Endodermal cell (in vitro differentiated cells): ENCODE measurements at places on chromosomes 2 and 18.

GRCh38 chr2:145652036-145652435, 1132.1 kb upstream of the ZEB2 start:
- no peak for DNase-seq

- peak; percentile 39 for DNase-seq
Measured at GRCh38 chr2:218036371-218036770, 32.7 kb upstream of the RUFY4 start.

- DNase-seq: no peak
Measured at GRCh38 chr2:239065962-239066361, 218.1 kb downstream of the TWIST2 start.

- DNase-seq: no peak
Measured at GRCh38 chr18:49814147-49814499, 790 bp upstream of the ACAA2 start.

- DNase-seq: no peak
Measured at GRCh38 chr2:159912580-159912979, 114.6 kb upstream of the CD302 start.

- DNase-seq: no peak
Measured at GRCh38 chr2:20465716-20466394, 19.0 kb downstream of the RHOB start.

GRCh38 chr2:186306754-186307153, 179.3 kb upstream of the ZC3H15 start:
- no peak for DNase-seq

GRCh38 chr18:79866889-79867574, 69.3 kb downstream of the KCNG2 start:
- peak; percentile 35 for DNase-seq

DNA sequence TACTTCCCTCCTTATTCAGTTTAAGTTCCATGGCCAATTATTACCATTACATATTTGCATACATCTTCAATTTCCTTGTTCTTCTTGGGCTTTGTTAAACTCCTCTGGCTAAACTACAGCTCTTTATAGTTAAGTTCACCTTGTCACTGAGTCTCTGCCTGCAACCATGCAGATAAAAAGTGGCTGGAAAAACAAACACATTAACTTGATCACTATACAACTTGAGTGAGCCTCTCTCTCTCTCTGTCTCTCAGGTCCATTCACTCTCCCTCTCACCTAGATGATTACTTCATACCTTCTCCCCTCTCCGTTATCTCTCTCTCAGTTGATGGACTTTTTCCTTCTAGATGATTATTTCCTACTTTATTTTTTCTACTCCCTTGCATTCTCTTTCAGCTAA, 30.3 kb downstream of the GCFC2 start:
- no peak for DNase-seq

DNA sequence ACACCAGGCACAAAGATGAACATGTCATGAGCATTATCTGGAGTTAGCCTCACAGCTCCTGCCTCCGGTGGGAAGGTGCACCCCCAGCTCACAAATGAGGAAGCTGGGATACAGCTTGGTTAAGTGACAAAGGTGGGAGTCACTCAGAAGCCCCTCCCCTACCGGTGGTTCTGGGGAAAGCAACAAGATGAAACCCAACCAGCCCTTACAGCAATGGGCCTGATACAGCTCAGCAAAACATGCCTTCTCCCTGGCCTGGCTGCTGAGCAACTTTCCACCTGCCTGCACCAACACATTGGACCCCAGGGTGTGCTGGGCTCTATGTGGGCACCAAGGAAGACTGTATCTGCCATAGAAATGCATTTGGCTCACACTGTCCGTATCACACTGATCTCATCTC, 113.2 kb downstream of the GYPC start:
- DNase-seq: peak; percentile 62

- no peak for DNase-seq
Measured at GRCh38 chr2:68857202-68857845, 13.9 kb downstream of the BMP10 start.

GRCh38 chr18:56076723-56077122, 488.7 kb upstream of the TCF4 start:
- DNase-seq: no peak

DNA sequence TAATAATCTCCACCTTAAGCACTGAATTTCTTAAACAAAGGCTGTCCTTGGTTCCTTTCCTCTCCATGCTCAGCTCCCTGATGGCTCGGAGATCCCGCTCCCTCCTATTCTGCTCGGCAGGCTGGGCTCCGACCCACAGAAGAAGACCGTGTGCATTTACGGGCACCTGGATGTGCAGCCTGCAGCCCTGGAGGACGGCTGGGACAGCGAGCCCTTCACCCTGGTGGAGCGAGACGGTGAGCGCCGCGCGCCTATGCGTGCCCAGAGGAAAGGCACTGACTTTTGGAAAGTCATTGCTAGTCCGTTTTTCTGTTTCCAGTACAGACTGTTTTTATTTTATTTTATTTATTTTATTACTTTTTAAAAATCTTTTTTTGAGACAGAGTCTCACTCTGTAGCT, 9.6 kb downstream of the CNDP2 start:
- peak; percentile 39 for DNase-seq
